ENCODE measurements at places on chromosomes 7 and 10. TPM values are rescaled to one million over a fixed set of nuclear protein-coding genes. Genes with fewer than 3 reads are reported as not detected.

The RPEL1 gene
- total RNA-seq = not detected

The CFAP58 gene
- 0.23 TPM for total RNA-seq

The TLX1 gene
- not detected for total RNA-seq

The SMO gene
- total RNA-seq = 17.6 TPM

The CAMK1D gene
- total RNA-seq = 7.2 TPM

The USP54 gene
- 11.0 TPM for total RNA-seq

The C10orf105 gene
- under 0.01 TPM for total RNA-seq

The NFE2L3 gene
- 3.0 TPM for total RNA-seq

The ZNF239 gene
- 5.9 TPM for total RNA-seq

The FAM25A gene
- total RNA-seq = not detected

The BRI3 gene
- total RNA-seq = 180 TPM

The SPAM1 gene
- total RNA-seq = not detected

The TET1 gene
- total RNA-seq = 5.2 TPM

The MSMB gene
- total RNA-seq = not detected

The CPA2 gene
- not detected for total RNA-seq

The FRMPD2 gene
- total RNA-seq = 0.20 TPM

The TAS2R5 gene
- total RNA-seq = 1.6 TPM

The SMKR1 gene
- total RNA-seq = 0.20 TPM

The MYO1G gene
- total RNA-seq = 0.07 TPM

The PTF1A gene
- total RNA-seq = not detected

The WEE2 gene
- not detected for total RNA-seq

The TEX36 gene
- total RNA-seq = not detected

The KLF14 gene
- total RNA-seq = not detected

The FOXI2 gene
- total RNA-seq = not detected

The SCRN1 gene
- 146 TPM for total RNA-seq

The MRPS24 gene
- total RNA-seq = 54.7 TPM

The ACSM6 gene
- total RNA-seq = not detected

The SEMA3D gene
- 11.8 TPM for total RNA-seq

The COL13A1 gene
- 38.9 TPM for total RNA-seq

The NUTM2D gene
- total RNA-seq = 1.9 TPM

The PHKG1 gene
- total RNA-seq = 1.3 TPM

The NME8 gene
- not detected for total RNA-seq

The GNGT1 gene
- not detected for total RNA-seq

The TMEM273 gene
- total RNA-seq = 0.13 TPM

The TBX20 gene
- 4.3 TPM for total RNA-seq

The OR6V1 gene
- total RNA-seq = not detected

The ZNF365 gene
- total RNA-seq = 6.0 TPM

The EVX1 gene
- not detected for total RNA-seq

The VWDE gene
- not detected for total RNA-seq

The NPFFR1 gene
- not detected for total RNA-seq

The HOXA5 gene
- total RNA-seq = 1.2 TPM

The REPIN1 gene
- total RNA-seq = 43.4 TPM

The TMEM225B gene
- 0.52 TPM for total RNA-seq

The ENKUR gene
- 0.07 TPM for total RNA-seq
